ENCODE measurements at places on chromosomes 4 and X. TPM values are rescaled to one million over a fixed set of nuclear protein-coding genes. Genes with fewer than 3 reads are reported as not detected.

- no peak for DNase-seq
Measured at GRCh38 chr4:156888762-156889161, 82.8 kb downstream of the PDGFC start.

Gene GYPA
- total RNA-seq = not detected

DNA sequence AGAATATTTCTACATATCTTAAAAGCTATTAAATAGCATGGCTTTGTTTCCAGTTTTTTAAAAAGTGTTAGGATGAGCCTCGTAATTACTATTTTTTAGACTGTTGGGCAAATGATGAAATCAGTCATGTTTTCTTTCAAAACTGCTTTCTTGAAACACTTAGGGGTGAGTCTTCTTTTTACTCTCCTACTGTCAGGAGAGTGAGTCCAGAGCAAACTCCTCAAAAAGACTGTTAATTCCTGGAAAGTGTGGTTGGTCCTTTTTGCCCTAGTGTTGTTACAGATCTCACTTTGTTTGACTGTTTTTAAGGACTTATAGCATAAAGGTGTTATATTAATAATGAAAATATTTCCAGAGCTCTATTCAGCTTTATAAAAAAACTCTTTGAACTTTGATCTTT is 6.3 kb downstream of the GSTCD start:
- DNase-seq = no peak

Gene ZNF630
- total RNA-seq = 1.6 TPM

Gene SCRG1
- not detected for total RNA-seq

DNA sequence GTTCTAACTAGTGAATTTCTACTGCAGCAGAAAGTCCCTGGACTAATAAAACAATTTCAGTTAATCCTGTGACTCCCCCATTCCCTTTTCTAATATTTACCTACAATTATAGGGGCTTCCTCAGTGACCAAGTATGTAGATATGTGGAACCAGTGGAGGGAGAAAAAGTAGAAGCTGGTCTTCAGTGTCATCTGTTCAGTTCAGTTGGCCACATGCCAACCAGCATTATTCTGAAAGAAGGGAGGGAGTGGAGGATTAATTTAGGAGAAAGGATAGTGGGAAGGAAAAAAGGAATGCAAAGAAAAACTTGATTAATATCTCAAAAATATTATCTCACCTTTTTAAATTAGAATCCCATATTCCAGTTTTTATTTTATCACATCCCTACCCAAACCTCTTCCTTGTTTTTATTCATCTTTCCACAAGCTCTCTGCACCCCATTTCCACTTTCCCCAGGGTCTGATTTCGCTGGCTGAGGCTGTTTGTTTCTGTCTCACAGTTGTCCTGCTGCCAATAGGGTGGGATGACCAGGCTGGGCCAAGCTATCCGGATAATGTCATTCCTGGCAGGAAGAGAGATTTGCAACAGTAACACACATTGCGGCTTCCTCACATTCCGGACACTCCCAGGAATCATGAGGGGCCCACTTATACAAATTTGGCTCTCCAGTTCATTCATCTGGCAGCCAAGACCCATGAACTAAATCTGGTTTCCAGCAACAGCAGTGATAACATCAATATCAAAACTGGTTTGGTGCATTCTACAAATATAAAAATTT is 24.6 kb upstream of the ANTXR2 start:
- DNase-seq = peak; percentile 8

Gene JCHAIN
- not detected for total RNA-seq

Gene PRPS2
- total RNA-seq = 38.9 TPM

DNA sequence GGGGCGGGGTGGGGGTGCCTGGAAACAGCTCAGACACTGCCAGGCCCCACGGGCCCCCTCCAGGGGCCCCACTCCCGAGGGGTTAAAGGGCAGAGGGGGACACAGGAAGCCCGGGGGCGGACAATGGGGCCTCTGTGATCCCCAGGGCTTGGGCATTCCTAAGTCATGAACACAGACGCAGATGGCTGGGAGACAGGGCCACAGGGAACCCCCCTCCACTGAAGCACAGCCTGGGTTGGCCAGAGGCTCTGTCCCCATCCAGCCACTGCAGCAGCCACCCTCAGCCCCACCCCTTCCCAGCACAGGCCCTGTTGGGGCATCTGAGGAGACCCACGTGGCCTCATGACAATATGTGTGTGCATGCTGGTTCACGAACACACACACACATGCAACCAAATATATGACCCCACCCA is 3.9 kb downstream of the L1CAM start:
- DNase-seq = no peak

Gene NDST4
- 32.8 TPM for total RNA-seq

DNA sequence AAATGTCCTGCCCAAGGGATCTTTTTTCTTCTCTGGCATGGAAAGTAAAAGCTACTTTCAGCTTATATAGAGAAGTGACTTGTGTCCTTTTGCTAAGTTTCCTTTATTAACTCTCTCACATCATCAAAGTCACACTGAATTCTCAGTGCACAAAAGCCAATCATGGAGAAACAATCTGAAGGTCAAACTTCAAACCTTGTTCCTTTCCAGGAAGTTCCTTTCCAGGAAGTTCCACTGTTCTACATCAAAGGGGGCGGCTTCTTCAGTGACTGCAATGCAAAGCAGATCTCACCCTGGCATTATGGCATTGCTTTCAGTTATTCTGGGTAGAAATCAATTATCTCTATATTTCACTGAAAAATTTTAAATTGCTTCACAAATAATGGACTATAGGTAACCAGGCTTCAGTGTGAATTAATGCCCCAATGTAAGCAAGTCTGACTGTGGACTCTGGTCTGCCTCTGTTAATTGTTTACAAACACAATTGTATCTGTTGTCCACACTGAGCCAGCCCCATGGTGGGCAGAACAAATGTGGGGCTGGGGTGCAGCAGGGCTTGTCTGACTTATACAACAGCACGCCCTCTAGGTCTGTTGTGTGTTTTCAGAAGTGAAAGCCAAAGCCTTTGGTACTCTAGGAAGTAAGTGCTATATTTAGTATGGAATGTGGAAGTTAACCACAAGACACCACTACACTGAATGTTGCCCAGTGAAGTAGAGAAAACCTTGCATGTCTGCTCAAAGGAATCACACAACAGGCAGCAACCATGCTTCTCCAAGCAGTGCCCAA is 98.8 kb downstream of the CDS1 start:
- DNase-seq = no peak

DNA sequence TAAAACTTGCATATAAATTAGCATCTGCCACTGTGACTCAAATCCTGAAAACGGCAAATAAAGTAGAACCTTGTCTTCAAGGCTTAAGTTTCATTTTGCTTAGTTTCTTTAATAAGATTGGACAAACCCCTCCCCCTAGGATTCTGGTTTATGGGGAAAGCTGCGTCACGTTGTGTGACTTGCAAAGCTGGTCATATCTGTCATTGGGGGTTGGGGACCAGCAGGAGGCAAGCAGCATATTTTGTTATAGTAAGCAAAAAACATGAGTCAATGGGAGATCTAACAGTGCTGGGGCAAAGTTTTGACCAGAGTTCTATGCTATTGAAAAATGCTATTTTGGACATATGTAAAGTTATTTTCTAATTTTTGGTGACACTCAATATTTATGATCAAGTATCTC is 407.3 kb downstream of the PCDH18 start:
- DNase-seq = peak; percentile 74

- DNase-seq = no peak
Measured at GRCh38 chr4:89906777-89907521, 12.3 kb downstream of the MMRN1 start.

- no peak for DNase-seq
Measured at GRCh38 chrX:54922547-54922946, 1.9 kb downstream of the TRO start.

- DNase-seq = no peak
Measured at GRCh38 chr4:14790494-14790893, 211.8 kb upstream of the CPEB2 start.

GRCh38 chr4:1608821-1609500 is 75.2 kb downstream of the FAM53A start:
- DNase-seq = no peak

DNA sequence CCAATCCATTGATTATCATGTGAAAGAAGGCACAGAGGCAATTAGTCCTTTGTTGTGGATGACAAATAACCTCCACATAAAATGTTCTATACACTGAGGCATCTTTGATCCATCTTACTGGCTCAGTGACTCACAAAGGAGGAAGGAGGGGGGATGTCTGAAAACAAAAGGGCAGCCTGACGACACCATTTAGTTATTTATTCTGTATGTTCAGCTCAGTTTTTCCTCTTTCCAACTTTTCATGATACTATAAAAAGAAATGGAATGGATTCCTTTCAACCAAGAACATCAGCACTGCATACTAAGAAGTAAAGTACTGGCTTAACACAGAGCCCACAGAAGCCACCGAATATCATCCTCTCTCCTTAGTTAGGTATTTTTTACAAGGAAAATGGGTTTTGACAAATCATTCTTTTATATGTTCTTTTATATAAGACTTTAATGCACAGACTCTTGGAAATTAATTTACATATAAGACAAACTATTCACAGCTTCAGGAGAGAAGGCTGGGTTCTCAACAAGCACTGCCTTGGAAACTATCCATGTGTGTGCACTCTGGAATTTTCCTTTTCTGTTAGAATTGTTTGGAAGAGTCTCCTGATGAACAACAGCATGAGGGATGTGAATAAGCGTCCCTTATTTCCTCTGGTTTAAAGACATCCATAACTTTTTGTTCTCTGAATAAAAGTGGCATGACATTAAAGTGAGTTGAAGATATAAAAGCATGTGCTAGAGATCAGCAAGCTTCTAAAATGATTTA is 135.6 kb downstream of the TSPAN5 start:
- DNase-seq = peak; percentile 38

Gene HCCS
- total RNA-seq = 51.2 TPM

DNA sequence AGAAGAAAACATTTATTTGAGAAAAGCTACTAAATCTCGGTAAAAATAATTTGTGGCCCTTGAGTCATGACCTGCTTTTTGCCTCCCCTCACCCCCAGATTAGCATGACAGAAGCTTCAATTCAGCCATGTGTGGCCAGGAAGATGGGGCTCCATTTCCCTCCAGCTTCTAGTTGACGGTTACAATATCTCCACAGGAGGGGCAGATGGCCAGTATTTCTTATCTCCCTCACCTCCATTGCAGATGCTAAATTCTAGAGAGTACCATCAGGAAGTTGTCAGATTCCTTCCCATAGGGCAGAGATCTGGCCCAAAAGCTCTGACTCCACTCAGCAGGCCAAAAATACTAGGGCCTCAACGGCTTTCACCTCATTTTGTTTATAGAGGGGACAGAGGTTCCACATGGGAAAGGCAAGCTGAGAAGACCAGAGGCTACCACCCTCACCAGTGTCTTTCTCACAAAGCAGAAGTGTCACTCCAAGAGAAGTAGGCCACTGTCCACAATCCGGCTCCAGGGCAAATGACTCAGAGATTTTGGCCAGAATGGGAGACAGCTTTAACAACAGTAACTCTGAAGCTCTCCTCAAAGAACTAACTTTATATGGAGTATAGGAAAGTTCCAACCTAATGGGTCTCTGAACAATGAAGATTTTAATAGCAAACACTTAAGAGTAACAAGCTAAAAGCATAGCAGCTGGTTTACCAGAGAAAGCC is 108.3 kb downstream of the TBC1D19 start:
- DNase-seq = no peak

DNA sequence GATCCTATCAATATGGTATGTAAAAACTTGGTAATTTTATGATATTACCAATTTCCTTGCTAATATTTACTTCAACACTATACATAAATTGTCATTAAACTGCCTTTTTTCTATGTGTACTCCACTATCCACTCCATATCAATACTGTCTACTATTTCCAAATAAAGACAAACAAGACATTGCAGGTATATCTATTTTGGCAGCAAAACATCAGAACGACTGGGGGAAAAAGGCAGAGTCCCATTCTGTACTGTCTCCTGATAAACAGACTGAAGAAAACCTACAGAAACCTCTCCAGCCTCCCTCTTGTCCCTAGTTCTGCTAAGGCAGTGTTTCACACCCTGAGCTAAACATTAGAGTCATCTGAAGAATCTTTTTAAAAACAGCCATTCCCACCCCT is 96.6 kb downstream of the ATRX start:
- DNase-seq = no peak

DNA sequence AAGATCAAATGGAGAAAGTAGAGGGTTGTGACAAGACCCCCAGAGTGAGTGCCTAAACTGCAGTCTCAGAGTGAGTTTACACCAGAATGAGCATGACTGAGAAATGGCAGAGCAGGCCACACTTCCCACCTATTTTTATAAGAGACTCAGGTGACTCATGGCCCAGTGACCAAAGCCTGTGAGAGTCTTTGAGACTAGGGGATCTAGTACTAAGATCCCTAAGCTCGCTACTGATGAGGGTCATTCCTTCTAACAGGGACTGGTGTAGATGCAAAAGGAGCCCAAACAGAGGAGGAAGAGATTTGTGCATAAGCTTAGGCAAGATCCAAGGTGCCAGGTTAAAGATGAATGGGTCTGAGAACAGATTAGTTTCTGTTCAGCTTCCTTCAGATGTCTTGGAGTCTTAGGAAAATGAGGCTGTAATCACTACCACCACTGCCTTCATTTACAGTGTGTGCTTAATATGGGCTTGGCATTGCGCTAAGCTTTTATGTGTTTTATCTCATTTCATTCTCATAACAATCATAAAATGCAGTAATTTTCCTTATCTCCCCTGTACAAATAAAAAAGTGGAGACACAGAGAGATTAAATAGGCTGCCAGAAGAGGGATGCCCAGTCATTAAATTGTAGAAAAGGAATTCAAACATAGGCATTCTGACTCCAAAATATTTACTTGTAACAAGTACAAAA is 62.8 kb downstream of the RWDD4 start:
- DNase-seq = no peak

- DNase-seq = no peak
Measured at GRCh38 chr4:74627504-74627903, 166.8 kb downstream of the BTC start.

- DNase-seq = no peak
Measured at GRCh38 chr4:70927502-70928137, 25.5 kb downstream of the MOB1B start.

DNA sequence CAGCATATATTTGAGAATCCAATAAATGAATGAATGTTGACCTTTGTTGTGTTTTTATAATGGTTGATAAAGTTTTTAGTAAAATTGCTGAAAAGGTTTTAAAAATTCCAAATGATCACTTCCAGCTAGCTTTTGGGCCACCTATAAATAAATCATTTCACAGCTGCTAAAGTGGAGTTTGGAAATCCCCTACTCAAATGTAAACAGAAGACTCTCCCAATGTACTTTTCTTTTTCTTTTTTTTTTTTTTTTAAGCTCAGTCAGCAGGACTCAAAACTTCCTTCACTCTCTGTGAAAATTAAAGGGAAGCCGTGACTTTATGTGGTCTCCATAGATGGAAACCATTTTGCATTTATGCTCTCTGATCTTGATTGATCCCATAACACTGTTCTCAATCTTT is 45.2 kb downstream of the CXCL13 start:
- no peak for DNase-seq

Gene S100P
- total RNA-seq = 0.45 TPM

- no peak for DNase-seq
Measured at GRCh38 chr4:154740462-154740861, 3.3 kb upstream of the LRAT start.

- DNase-seq = peak; percentile 56
Measured at GRCh38 chr4:127586922-127587571, 45.7 kb upstream of the INTU start.

Measured in A673 (cell line).